ENCODE measurements at places on chromosomes 13 and 19.

DNA sequence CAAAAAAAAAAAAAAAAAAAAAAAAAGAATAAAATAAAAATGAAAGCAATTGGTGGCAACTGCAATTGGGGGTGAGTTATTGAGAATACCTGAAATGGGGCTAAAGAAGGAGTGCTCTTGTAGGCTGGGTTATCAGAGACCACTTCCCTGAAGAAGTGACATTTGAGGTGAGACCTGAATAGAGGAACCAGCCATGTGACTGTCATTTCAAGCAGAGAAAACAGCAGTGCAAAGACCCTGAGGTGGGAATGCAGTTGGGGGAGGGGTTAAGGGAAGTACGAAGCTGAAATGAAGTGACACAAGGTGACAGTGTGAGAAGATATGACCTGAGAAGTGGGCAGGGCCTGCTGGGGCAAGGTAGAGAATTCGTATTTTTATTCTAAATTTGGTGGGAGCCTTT is 4.3 kb upstream of the PALM3 start:
- no peak for DNase-seq

DNA sequence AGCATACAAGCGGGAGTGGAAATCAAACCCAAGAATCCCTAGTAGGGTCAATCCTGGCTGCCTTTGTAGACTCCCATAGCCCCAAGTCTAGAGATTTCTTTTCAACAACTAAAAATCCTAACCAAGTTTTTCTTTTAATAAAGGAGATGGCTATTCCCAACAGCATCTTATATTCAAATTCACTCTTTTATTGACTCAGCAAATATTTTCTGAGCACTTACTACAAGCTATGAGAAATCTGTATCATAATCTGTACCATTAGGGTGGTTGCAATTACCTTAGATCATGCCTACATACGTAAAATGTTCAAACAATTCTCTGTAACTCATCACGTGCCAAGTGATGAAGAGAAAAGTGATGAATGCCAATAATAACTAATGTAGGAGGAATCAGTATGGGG is 54.5 kb downstream of the LNX2 start:
- DNase-seq, result no peak

- DNase-seq, result peak; percentile 51
Measured at GRCh38 chr19:19410553-19411550, 5.4 kb downstream of the GATAD2A start.

- DNase-seq, result no peak
Measured at GRCh38 chr19:29089315-29089870, 123.6 kb downstream of the UQCRFS1 start.

DNA sequence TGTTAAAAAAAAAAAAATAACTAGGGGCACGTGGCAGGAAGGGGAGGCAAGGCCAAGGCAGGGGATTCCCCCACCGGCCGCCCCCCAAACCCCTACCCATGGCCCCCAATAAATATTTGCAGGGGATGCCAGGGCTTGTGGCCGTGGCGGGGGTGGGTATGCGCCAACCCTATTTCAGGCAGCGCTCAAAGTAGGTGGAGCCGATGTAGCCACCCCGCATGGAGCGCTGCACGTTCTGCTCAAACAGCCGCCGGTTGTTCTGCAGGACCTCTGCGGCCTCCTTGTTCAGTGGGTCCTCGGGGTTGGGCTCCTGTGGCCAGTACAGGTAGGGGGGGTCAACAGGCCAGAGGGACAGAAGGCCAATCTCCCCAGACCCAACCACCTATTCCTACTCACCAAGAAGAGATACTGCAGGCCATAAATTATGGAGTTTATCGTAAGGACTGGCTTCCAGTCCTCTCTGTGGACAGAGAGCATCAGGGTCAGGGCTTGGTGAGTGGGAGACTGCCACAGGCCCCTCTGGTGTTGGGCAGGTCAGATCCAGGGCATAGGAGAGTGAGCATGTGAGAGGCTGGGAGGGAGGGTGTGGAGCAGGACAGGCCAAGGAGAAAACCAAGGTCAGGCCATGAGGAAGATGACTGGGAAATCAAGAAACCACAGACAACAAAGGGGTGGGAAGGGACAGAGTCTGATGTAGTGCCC is 1.2 kb upstream of the CHMP2A start:
- DNase-seq, result no peak

- DNase-seq, result no peak
Measured at GRCh38 chr13:113791226-113791625, 32.2 kb downstream of the TMEM255B start.
